ENCODE measurements at places on chromosomes 6 and 20. TPM values are rescaled to one million over a fixed set of nuclear protein-coding genes. Genes with fewer than 3 reads are reported as not detected.

PEX3 gene
- total RNA-seq = 18.8 TPM

DNA sequence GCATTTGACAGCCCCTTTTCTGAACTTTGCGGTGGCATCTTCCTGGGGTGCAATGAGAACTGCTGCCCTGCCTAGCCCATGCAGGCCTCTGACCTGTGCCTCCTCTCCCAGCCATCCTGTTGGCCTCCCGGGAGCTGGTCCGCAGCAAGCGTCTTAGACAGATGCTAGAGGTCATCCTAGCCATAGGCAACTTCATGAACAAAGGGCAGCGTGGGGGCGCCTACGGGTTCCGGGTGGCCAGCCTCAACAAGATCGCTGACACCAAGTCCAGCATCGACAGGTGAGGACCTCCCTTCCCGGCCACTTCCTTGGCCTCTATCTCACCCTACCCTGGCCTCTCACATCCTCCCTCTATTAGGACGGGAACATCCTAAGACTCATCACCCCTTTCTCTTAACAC lies 37.6 kb downstream of the MOCS1 start:
- DNase-seq = no peak

GRCh38 chr6:121439475-121439874 lies 4.0 kb downstream of the GJA1 start:
- peaks cover 5% of the 10 kb centered on the region for H3K27me3 ChIP-seq
- H3K36me3 ChIP-seq = no peaks in the 10 kb centered on the region
- H3K27ac ChIP-seq = no peak overlapping the region
- no peak for DNase-seq

GRCh38 chr6:107539409-107539808 lies 49.5 kb downstream of the SOBP start:
- H3K27me3 ChIP-seq = no peaks in the 10 kb centered on the region
- peaks cover 6% of the 10 kb centered on the region for H3K4me1 ChIP-seq
- H3K36me3 ChIP-seq = no peaks in the 10 kb centered on the region
- DNase-seq = no peak
- no peak overlapping the region for H3K27ac ChIP-seq

Measured in upper lobe of right lung (tissue), 1 donor.